ENCODE measurements at places on chromosomes 11 and 22.

- DNase-seq, result no peak
Observed at GRCh38 chr11:39443424-39444022, 2015.9 kb downstream of the LRRC4C start.

- DNase-seq, result no peak
Observed at GRCh38 chr11:46914363-46914762, 4.0 kb downstream of the LRP4 start.

- DNase-seq, result peak; percentile 7
Observed at GRCh38 chr11:45580399-45580798, 85.0 kb downstream of the CHST1 start.

- DNase-seq, result peak; percentile 37
Observed at GRCh38 chr11:11450744-11451362, 97.8 kb upstream of the CSNK2A3 start.

DNA sequence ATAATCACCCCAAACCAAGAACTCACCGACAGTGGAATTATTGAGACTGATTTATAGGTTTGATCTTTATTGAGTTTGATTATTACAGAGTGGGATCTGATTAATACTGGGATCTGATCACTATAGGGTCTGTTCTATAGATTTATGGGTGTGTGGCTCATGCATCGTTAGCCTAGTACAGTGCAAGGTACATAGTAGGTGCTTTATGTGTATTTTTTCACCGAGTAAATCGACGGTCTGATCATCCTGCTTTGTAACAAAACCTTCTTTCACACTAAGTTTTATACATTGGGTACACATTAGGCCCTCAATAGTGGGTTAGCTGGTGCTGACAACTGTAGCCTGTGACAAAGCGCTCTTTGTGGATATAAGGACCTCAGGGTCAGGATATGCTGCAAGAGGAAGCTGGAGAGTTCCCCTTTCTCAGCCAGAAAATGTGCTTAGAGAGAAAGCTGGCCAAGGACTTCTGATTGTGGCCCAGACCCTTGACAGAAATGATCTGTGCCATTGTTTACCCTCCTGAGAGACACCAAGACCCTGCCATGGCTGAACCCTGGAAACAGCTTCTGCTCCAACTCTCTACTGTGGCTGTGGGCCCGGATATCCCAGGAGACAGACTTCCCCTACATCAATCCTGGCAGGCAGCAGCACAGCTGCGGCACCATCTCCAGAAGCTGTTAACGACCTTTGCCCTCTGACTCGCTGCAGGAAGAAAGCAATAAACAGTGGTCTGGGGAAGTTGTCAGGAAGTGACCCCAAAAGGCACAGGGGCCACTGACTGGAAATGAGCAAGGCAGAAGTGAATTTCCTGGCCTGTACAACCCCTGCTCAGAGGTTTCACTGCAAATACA is 16.1 kb upstream of the TPP1 start:
- DNase-seq, result no peak

- no peak for DNase-seq
Observed at GRCh38 chr22:50403701-50404101, 60.6 kb downstream of the PPP6R2 start.
